ENCODE measurements at places on chromosomes 7 and 10. TPM values are rescaled to one million over a fixed set of nuclear protein-coding genes. Genes with fewer than 3 reads are reported as not detected.
A peak's percentile ranks its signal among the peaks of the same experiment; 100 is the strongest.

DNA sequence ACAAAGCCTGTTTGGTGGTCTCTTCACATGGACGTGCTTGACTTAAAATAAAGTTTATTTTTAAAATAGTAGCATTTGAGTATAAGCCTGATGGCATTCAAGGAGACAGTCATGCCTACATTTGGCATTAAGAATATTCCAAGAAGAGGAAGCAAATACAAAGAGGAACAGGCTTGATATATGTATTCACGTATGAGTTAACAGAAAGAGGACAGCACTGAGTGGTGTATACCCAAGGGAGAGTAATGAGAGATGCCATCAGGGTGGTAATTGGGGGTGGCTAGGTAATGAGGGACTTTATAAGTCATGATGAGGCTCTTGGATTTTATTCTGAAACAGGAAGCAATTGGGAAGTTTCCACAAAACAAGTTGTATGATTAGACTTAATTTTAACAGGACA, 363.3 kb downstream of the SEMA3D start:
- DNase-seq = no peak

- no peak for DNase-seq
Measured at GRCh38 chr7:55065079-55065478, 46.3 kb downstream of the EGFR start.

GRCh38 chr7:130452951-130453350, 12.1 kb upstream of the CEP41 start:
- DNase-seq = no peak

DNA sequence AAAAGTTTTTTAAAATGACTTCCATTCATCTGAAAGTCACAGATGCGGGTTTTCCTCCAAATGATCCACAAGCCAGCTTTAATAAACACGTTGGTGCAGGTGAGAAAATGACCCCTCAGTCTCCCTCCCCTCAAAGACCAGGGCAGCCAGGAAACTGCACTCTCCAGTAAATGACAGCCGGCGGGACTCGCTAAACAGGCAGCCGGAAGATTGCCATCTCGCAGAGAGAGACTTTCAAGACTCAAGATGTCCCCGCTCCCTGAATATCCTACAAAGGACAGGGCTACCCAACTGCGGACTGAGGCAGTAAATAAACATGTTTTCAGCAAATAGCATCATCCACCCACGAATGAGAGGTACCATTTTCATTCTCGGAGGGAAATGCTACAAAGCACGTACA, 116.8 kb downstream of the DIP2C start:
- no peak for DNase-seq

- no peak for DNase-seq
Measured at GRCh38 chr7:103134836-103135554, 13.9 kb downstream of the NAPEPLD start.

Gene PDLIM1
- total RNA-seq = 171 TPM

DNA sequence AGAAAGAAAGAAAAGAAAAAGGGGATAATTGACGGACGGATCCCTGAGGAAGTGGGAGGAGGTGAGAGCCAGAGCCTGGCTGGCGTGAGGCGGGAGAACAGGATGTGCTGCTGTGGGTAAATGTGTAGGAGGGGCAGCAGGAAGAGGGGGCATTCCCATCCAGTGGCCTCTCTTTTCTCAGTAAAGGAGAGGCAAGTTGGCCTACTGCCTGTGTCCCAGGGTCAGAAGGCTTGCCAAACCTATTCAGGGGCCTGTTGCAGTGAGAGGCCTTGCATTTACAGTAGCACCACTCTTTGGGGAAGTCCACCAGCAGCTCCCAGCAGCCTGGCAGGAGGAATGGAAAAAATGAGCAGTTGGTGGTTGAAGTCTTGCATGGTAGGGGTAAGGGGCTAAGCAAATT, 26.6 kb upstream of the ASCC1 start:
- DNase-seq = no peak

GRCh38 chr7:101923602-101923985, 106.2 kb downstream of the CUX1 start:
- no peak for DNase-seq

- no peak for DNase-seq
Measured at GRCh38 chr7:144784943-144785342, 50.9 kb downstream of the TPK1 start.

- peak; percentile 73 for DNase-seq
Measured at GRCh38 chr10:33335801-33336581, 1.5 kb upstream of the NRP1 start.

Data from type B pancreatic cell (in vitro differentiated cells).